Stimulated activated CD8-positive, alpha-beta memory T cell treated with anti-CD3 and anti-CD28 coated beads, Interleukin-7, amount 100 ng/mL, for 48 hours (primary cell): ENCODE measurements at places on chromosomes 3 and 15.

DNA sequence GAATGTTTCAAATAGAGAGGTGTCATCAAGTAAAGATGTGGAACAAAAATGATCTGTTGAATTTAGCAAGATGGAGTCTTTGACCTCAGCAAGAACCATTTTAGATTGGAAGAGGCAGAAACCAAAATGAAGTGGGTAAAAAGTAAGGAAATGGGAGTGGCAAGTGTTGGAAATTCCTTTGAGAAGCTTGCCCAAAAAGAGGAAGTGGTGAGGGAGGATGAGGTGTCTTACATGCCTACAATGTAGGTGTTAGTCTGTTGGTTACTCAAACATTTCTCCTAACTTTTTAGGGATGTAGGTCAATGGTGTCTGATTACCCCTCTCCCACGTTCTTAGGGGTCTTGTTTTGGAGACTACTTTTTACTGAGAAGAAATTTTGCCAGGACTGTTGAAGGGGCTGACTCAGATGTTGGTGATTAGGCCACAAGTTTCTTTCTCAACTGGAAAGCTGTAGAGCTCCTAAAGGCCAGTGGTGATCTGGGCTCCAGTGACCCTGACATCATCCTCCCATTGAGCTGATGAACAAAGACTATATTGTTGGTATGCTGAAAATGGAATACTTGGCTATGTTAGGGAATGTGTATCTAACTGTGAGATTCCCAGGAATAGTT is 5.1 kb downstream of the PPP2R3A start:
- no peak for DNase-seq

DNA sequence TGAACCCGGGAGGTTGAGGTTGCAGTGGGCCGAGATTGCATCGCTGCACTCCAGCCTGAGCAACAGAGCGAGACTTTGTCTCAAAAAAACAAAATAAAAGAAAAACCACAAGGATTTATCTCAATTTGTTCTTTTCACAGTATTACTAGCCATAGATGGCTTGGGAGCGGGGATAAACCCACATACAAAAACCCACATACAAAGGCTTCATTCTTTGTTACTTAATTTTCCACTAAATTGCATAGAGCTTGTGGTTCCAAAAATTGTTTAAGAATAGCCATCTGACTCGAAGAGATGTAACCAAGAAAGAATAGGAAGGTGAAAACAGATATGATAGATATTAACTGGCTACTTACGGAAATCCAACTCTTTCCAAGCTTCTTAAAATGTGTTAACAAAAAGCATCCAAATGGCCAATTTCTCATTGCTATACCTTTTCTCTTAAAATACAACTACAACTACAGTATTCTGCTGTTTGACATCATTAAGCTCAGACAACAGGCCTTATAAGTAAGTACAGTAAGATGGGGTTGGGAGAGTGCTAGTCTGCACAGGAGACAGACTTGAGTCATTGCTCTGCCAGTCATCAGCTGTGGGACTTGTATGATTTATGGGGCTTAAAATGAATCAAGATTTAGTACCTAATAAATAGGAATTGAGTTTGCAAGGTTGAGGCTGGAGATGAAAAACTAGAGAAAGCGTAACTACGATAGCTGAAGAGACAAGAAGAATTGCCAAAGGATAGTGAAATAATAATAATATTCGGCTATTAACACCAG is 96.6 kb upstream of the PLXND1 start:
- no peak for DNase-seq

DNA sequence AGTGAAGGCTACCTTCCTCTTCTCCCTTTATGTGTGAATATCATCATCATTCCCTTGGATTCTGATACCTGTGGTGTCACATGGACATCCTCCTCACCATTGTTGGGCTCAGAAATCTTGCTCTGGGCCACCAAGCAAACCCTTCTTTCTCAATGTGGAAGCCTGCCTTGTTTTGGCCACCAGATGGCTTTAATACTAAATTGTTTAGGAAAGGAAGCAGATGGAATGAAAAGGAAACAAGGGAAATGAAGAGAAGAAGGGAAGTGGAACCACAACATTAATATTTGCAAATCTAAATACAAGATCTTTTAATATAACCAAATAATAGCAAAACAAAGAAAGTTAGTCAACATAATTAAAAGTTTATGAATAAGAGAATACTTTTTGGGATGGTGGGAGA is 14.0 kb downstream of the FAM227B start:
- no peak for DNase-seq

DNA sequence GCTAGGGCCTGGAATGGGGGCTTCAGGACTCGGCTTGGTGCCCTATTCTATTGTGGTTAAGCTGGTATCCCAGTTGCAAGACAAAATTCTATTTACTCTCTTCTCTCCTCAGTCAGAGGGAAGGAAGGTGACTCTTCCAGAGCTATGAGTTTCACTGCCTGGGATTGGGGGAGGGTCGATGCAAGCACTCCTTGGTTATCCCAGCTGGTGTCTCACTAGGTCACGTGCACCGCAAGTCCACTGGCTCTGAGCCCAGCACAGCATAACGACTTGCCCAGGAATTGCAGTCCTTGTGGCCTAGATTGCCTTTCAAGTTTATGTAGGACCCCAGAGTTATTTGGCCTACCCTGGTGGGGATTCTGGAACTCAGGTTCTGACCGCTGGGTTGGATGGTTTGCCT is 958.8 kb downstream of the IGSF11 start:
- no peak for DNase-seq

DNA sequence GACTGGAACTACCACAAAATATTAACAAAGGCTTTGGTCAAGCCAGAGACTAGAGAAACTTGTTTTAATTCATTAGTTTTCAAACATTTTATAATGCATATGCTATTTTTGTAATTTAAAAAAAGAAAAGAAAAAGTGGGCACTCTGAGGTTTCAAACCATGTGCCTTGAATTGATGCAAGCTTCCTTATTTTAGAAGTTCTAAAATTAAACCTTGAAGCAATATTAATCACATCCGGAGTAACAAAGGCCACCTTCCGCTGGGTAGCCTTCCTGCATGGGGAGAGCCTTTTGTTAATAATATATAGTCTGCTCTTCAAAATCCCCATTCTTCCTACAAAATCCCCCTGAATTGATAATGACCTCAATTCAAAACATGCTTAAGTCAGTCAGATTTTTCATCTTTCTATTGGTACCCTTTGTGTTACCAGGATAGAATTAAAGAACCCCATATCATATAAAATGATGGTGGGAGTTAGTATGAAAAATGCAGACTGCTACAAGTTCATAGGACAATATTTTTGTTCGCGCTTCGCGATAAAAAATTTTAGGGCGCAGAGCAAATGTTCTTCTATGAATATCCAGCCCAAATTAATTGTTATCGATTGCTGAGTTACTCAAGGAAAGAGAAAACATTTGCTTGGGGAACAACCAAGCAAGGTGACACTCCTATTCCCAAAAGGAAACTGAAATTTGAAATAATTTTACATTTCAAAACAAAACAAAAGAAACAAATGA is 30.6 kb downstream of the LDHAL6B start:
- no peak for DNase-seq

GRCh38 chr3:116388867-116389385 is 56.4 kb downstream of the LSAMP start:
- no peak for DNase-seq

DNA sequence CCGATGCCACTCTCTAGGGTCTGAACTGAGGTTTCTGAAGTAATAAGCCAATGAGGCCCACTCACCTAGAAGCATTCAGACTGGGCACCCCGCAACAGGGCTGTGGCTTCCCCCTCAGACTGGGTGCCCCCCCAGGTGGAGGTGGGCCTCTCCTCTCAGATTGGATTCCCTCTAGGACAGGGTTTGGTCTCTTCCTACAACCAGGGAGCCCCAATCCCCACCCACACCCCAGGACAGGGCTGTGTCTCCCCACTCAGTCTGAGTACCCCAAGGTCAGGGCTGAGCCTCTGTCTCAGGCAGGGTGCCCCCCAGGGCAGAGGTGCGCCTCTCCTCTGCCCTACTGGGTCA is 27.7 kb downstream of the PTH1R start:
- no peak for DNase-seq

DNA sequence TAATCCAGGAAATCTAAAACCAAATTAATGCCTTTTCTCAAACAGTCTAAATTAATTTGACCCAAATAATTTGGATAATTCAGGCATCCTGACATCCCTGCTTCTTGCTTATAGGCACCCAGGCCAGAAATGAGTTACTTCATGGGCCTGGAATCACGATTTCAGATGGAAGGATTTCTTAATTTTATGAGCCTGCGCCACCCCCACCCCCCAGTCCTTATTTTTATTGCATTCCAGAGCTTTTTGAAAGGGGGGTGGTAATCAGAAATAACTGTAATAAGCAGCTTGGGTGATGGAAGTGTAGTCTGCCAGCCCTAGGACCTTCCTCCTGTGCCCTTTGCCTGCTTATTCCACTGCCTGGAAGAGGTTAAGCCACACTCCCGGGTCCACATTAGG is 1.3 kb downstream of the AP2M1 start:
- no peak for DNase-seq

DNA sequence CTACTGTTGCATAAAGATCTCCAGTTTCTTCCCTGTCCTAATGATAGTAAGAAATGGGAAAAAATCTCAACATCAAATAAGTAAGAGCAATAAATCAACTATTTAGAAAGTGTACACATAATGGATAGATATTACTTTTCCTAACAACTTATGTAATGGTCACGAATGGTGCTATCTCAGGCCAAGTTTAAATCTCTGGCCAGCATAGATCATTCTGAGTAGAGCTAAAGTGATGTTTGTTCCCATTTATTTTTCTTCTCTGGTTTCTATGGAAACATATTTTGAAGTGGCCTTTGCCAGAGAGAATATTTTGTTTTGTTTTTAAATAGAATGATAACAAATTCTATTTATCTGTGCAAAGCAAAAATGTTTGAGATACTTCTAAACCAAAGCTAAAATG is 249.7 kb upstream of the TTC14 start:
- no peak for DNase-seq

GRCh38 chr15:44735482-44736180 is 697 bp upstream of the TRIM69 start:
- peak; percentile 41 for DNase-seq

- no peak for DNase-seq
These were observed 489 bp upstream of the GALNT15 start for GRCh38 chr3:16174026-16174355.
